ENCODE measurements at places on chromosomes 13 and 19. TPM values are rescaled to one million over a fixed set of nuclear protein-coding genes. Genes with fewer than 3 reads are reported as not detected.

UBE2L5 gene
- total RNA-seq: not detected

SYCN gene
- total RNA-seq: not detected

- DNase-seq: no peak
- H3K4me3 ChIP-seq: no peak overlapping the region
- no peaks in the 10 kb centered on the region for H3K27me3 ChIP-seq
- no peaks in the 10 kb centered on the region for H3K36me3 ChIP-seq
- no peaks in the 10 kb centered on the region for H3K4me1 ChIP-seq
Measured at GRCh38 chr13:70385852-70386251, 277.6 kb upstream of the KLHL1 start.

GRCh38 chr19:31629579-31630363 is 280.5 kb upstream of the TSHZ3 start:
- no peak for DNase-seq
- H3K27me3 ChIP-seq: no peaks in the 10 kb centered on the region
- no peak overlapping the region for H3K4me3 ChIP-seq

- H3K4me3 ChIP-seq: no peak overlapping the region
- H3K27ac ChIP-seq: no peak overlapping the region
- peaks cover 2% of the 10 kb centered on the region for H3K4me1 ChIP-seq
- H3K36me3 ChIP-seq: peaks cover 87% of the 10 kb centered on the region
- H3K27me3 ChIP-seq: no peaks in the 10 kb centered on the region
Measured at GRCh38 chr19:52217576-52217975, 27.7 kb downstream of the PPP2R1A start.

DNA sequence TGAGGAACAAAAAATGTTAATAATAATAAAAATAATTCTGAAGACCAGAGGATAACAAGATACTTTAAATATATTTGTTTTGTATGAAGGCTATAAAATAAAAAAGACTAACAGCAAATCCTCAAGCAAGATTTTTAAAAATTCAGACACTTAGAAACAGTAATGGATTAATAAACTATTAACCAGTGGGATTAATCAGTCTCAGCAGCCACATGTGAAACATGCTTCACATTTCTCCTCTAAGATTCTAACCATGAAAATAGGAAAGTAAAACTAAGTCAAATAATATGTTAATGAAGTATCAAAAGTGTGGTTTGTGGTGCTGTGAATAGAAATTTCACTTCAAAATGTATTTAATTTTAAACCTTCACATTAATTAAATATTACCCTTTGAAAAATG is 57.4 kb downstream of the KCNRG start:
- peaks cover 70% of the 10 kb centered on the region for H3K36me3 ChIP-seq
- no peak for DNase-seq
- H3K4me1 ChIP-seq: peaks cover 63% of the 10 kb centered on the region
- no peaks in the 10 kb centered on the region for H3K27me3 ChIP-seq

- H3K36me3 ChIP-seq: no peaks in the 10 kb centered on the region
- H3K4me1 ChIP-seq: peaks cover 10% of the 10 kb centered on the region
- H3K4me3 ChIP-seq: no peak overlapping the region
- no peak overlapping the region for H3K27ac ChIP-seq
- no peaks in the 10 kb centered on the region for H3K27me3 ChIP-seq
Measured at GRCh38 chr19:51549533-51550324, 18.3 kb upstream of the SIGLEC6 start.

DNA sequence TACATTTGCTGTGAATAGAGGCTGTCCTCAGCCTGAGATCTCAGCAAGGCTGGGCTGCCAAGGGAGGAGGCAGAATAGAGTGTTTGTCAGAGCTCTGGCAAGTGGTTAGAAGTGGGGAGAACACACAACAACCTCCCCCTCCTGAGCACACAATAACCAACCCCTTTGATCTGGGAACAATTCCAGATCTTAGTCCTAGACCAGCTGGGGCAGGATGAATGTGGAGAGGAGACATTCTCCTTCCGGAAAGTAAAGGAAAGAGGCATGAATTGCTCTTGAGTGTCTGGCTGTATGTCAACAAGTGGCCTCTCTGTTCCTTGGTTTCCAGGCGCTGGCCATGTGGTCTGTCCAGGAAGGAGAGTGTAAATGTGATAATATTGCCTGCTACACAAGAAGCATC is 114.9 kb upstream of the TMTC4 start:
- no peaks in the 10 kb centered on the region for H3K36me3 ChIP-seq
- H3K27me3 ChIP-seq: peaks cover 2% of the 10 kb centered on the region
- no peaks in the 10 kb centered on the region for H3K4me1 ChIP-seq
- H3K4me3 ChIP-seq: no peak overlapping the region
- DNase-seq: no peak
- no peak overlapping the region for H3K27ac ChIP-seq

- no peak overlapping the region for H3K27ac ChIP-seq
- DNase-seq: no peak
- no peak overlapping the region for H3K4me3 ChIP-seq
- H3K4me1 ChIP-seq: peaks cover 7% of the 10 kb centered on the region
- no peaks in the 10 kb centered on the region for H3K27me3 ChIP-seq
Measured at GRCh38 chr13:64770743-64771142, 2459.4 kb downstream of the PCDH9 start.

DNA sequence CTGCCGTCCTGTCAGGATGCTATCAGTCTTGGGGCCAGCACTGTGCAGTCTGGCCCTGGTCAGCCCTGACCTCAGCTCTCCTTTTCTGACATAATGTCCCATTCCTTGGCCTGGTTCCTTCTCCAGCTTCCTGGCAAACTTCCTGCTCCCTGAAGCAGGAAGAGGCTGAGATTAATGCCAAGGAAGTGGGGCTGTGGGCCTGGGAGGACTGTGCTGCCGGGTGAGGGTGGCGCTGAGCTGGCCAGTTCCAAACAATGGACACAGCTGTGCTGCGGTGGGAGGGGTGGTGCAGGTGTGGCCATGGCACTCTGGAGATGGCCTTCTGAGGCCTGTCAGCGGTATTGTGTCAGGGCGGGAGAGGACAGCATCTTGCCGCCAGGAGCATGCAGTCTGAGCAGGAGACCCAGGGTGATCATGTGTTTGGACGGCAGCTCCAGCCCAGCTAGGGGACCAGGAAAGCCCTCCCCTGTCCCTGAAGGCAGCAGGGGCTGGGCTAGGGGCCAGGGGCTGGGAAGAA is 30.9 kb downstream of the TUBA3C start:
- no peak overlapping the region for H3K4me3 ChIP-seq
- no peaks in the 10 kb centered on the region for H3K27me3 ChIP-seq
- no peak for DNase-seq

DNA sequence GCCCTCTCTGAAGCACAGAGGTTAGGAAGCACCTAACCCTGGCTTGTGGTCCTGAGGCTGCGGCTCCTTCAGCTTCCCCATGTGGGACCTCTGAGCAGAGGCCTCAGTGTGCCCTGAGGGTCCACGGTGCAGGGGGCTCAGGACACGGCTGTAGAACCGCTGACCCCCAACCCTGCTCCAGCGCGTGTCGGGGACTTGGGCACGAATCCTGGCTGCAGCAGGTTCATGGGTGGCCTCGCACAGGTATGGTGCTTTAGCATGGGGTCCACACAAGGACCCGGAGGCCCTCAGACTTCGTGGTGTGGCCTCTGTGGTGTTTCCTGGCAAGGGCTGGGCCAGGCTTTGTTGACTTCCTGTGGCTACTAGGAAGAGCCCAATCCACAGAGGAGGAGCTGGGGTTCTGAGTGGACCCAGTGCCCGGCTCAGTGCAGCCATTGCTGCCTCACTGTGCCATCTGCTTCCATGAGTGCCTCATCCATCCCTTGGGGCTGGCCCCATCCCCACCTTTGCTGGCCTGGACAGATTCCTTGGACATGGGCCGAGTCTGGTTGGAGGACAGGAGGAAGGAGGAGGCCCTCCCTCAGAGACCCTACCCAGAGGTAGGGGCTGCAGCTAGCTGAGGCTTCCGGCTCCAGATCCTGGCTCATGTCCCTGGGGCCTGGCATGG is 24.5 kb downstream of the ZBTB7A start:
- DNase-seq: no peak
- H3K27ac ChIP-seq: no peak overlapping the region
- peaks cover 2% of the 10 kb centered on the region for H3K36me3 ChIP-seq
- no peak overlapping the region for H3K4me3 ChIP-seq
- H3K27me3 ChIP-seq: no peaks in the 10 kb centered on the region
- peaks cover 22% of the 10 kb centered on the region for H3K4me1 ChIP-seq

DNA sequence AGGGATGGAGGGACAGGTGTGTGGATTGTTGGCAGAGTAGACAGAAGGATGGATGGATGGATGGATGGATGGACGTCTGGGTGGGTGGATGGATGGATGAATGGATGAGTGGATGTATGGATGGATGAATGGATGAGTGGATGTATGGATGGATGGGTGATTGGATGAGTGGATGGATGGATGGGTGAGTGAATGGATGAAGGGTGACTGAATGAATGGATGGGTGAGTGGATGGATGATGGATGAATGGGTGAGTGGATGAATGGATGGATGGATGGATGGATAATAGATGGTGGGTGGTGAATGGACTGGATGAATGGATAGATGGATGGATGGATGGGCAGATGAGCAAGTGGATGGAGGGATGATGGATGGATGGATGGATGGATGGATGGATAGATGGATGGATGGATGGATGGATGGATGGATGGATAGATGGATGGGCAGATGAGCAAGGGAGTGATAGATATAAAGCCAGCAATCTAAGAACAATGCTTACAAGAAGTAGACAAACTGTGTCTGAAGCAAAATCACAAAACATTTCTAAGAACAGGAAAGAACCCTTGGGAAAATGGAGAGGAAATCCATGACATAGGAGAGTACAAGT is 65.2 kb downstream of the INSR start:
- H3K27ac ChIP-seq: no peak overlapping the region
- no peak for DNase-seq
- no peaks in the 10 kb centered on the region for H3K36me3 ChIP-seq
- H3K4me3 ChIP-seq: no peak overlapping the region
- no peaks in the 10 kb centered on the region for H3K27me3 ChIP-seq
